ENCODE measurements at places on chromosomes 16 and 17.

GRCh38 chr16:7746941-7747340 lies 414.3 kb downstream of the RBFOX1 start:
- no peak for DNase-seq

DNA sequence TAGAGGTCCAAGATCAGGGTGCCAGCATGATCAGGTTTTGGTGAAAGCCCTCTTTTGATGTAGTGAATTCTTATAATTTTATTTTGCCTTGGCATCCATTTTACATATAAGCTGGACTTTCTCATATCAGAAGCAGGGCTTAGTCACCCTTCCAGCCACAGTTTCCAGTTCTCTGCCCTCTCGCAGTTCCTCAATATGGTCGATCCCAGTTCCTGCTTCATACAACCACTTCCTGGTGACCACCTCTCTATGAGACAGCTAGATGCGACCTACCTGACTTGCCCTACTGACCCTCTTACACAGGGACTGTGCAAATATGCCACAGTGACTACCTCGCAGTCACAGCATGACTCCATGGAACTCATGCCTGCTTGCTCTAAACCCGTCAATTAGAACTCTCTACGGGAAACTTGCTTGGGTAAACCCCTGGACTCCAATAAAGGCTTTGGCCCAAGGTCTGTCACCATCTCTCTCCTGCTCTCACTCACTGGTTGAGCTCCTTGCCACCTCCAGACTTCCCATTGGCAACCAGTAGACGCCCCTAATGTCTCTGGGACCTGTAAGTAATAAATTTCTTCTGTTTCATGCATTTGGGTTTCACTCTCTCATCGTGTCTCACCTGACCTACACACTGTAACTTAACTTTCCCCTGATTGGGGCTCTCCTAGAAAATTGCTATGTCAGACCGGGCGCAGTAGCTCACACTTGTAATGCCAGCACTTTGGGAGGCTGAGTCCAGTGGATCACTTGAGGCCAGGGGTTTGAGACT lies 21.4 kb downstream of the CD300LG start:
- no peak for DNase-seq

DNA sequence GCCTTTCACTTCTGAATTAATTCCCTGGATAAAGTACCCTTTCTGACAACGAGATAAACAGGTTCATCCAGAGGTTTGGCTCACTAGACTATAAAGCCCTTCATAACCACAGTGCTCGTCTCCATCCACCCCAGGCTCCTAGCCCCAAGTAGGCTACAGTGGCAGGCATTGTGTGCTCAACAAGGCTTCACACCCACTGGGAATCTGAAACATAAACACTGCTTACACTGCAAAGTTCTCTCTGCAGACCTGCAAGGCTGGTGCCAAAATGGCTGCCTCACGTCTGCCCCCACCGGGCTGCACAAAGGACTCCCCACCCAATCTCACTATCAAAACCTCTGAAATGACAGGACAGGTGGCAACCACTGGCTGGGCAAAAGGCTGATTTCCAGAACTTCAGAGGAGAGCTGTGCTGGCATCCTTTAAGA lies 5.1 kb upstream of the HLF start:
- DNase-seq: no peak

GRCh38 chr17:6555331-6556120 lies 829 bp downstream of the PITPNM3 start:
- DNase-seq: peak; percentile 27

DNA sequence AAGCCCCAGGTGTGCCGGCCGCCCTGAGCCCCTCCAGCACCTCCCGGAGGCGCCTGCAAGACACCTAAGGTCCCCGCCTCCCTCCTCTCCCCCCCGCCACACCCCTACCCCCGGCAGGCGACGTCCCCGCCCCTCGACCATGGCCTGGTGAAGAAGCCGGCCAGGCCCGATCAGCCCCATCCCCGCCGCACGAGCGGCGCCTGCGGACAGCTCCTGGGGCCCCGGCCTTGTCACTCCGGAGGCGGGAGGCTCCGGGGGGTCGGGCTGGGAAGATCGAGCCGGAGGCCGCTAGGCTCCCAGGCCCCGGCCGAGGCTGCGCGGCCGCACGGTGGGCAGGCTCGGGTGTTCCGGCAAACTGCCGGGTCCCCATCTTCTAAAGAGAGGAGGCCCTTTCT lies 405 bp upstream of the ACE start:
- peak; percentile 25 for DNase-seq

- DNase-seq: no peak
Observed at GRCh38 chr17:78144147-78144719, 2.0 kb upstream of the C17orf99 start.

DNA sequence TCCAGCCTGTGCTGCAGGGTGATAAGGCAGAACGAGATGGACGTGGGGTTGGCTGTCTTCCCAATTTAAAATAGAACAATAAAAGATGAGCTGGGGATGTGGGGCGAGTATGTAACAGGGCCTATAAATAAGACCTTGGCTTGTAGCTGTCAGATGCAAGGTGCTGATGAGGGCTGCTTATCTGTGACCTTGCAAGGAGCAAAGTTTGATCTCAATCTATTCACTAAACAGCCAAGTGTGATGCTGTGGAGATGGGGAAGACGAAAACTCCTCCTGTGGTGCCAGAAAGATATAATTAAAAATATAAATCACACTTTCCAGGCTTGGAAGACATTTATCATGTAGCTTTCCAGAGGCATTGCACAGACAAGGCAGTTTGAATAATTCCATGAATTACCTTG lies 26.7 kb upstream of the TEX2 start:
- DNase-seq: no peak

DNA sequence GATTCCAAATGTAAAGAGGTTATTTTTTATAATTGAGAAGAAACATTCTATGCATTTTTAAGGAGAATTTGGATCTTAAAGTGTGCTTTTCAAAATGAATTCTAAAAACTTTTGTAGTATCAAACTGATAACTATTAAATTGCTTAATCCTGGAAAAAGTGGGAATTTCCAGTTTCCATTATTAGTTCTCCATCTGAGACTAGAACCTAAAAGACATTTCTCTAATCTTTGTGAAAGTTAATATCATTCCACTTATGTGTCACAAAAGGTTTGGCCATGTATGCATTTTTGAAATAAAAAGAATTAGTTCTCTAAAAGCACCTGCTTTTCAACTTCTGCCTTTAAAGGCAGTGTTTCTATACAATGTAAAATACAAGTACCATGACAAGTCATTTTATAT lies 155.0 kb downstream of the BCAS3 start:
- no peak for DNase-seq

DNA sequence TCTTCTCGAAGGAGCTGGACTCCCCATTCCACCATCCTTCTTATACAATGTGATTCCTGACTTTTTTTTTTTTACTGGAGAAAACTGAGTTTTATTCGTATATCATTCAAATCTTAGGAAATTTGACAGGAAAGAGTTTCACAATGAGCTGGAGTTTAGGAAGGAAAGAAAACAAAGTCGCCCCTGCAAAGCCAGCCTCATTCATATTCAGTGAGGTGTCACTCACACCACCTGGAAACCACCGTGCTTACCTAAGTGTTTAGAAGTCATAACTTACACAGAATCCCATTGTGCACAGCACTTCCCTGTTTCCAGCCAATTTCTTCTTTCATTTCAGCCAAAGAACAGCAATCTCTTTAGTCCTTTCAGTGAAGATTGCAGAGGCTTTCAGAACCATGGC lies 90.3 kb upstream of the CHMP6 start:
- peak; percentile 27 for DNase-seq

DNA sequence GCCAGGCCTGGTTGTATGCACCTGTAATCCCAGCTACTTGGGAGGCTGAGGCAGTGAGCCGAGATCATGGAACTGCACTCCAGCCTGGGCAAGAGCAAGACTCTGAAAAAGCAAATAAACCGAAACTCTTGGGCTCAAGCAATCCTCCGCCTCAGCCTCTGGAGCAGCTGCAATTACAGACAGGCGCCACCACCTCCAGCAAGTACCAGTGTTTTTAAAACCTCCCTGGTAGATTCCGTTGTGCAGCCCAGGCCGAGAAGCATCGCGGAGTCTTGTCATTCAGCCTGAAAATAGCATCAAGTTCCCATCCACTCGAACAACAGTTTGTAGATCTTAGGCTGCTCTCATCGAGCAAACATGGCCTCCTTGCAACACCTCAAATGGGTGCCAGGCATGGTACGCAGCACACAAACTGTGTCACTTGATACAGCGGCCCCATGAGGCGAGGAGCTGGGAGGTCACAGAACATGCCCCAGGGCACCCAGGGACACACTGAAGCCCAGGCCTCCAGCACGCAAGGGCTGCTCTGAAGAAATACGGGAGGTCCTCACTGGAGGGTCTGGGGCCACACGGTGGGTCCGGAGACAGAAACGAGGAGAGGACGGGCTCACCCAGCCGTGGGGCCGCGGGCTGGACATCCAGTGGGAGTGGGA lies 18.1 kb downstream of the TMC6 start:
- no peak for DNase-seq

DNA sequence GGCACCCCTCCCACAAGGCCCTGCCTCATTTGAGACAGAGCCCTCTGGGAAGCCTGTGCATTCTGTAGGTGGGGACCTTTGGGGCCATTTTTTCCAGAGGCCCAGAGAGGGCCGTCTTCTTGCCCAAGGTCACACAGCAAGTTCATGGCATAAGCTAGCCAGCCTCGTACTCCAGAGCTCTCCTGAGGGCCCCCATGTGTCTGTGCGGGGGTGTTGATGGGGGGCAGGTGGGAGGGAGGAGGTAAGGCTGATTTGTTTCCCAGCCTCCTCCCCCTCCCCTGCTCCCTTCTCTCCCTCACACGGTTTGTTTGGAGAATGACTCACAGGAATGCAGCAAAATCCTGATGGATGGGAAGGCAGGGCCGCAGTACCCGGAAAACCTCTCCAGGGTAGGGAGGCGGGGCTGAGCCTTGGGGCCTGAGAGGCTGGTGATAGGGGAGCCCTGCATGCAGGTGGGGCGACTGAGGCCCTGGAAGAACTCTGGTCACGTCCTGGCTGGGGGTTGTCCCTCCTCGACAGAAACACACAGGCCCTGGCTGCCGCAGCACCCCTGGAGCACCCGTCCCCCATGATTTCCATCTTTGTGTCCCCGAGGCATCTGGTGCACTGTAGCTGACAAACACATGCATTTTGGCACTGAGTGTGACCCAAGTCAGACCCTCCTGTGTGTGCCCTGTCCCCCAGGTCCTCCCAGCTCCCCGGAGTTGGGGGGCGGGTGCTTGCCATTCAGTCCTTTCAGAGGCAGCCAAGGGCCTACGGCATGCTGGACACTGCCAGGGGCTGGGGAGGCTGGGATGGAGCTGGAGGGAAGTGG lies 29.7 kb downstream of the RAI1 start:
- no peak for DNase-seq

DNA sequence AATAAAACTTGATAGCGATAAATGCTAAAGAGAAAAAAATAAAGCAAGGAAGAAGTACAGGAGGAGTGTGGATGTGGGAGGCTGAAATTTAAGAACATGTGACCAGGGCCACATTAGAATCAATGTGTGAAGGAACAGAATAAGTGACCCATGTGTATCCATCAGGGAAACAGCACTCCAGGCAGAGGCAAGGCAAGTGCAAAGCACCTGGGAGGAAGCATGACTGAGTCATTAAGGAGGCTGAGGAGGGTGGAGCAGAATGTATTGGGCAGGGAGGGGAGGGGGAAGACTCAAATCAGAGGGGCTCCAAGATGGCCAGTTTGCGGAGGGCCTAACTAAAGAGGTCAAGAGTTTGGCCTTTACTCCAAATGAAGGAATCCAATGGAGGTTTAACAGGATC lies 8.0 kb downstream of the CDR2 start:
- no peak for DNase-seq

DNA sequence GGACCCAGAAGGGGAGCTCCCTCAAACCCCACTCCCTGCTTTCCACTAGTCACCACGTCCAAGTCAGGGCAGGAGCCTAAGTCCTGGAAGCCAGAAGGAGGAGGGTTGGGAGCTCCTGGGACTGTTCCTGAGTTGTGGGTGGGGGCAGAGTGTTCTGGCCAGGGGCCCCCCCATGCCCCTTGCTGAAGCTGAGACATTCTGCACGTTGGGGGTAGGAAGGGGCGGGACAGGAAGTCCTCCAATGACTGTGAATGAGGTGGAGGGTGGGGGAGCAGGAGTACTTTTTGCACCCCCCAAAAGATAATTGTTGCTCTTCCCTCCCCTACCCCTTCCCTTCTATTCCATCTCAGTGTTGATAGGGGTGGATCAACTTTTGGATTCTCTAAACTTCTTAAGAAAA lies 21.4 kb upstream of the C17orf113 start:
- peak; percentile 17 for DNase-seq

GRCh38 chr17:58096892-58097291 lies 13.7 kb downstream of the DYNLL2 start:
- DNase-seq: no peak
